ENCODE measurements at places on chromosomes 12 and 14.

DNA sequence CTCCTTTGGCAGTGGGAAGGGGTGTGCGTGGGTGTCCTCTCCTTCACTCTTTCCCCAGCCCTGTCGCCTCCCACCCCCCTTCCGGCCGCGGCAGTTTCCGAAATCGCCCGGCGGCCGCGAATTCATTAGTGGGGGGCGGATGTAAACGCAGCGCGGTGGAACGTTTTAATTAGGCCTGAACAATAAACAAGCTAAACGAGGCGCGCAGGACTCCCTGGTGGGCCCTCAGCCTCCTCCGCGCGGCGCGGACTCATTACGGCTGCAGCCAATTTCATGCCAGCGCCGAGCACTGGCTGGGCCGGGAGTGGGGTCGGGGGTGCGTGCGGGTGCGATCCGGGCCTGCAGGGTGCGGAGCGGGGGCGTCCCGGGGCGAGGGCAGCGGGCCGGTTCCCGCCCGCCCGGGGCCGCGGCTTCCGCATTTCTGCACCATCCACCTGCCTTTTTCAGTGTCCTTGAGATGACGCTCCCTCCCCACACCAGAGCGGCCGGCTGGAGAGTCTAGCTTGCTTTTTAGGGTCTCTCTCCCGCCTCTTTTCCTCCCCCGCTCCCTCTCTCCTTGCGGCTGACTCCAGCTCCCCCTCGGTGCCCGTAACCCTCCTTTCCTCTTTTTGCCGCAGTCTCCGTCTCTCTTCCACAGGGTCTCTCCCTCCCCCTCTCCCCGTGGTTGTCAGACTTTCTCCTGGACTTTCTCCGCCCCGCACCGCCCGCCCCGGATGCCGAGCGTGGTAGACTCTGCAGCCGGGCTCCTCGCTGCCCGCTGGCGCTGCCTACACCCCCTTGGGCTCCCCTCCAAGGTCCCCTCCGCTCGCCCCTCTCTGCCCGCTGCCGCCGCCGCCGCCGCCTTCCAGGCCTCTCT, at the start of gene CISTR:
TSS of gene CISTR (minus strand) at position 644 of the 856 bp plus-strand sequence.
- DNase-seq = no peak

DNA sequence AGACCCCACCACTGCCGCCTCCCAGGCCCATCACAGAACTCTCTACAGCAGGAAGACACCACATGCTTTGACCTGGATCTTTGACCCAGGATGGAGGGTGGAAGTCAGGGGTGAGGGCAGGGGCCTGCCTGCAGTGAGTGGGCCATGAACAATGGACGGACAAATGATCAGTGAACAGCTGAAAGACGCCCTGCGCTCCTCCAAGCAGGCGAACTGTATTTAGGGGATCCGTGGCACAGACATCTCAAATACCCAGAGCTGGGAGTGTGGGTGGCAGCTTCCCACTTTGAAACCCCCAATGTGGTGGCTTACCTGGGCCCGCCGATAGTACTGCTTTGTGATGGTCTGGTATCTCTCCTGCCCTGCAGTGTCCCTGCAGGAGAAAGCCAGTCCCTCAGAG, 8.7 kb upstream of the GPX2 start:
- no peak for DNase-seq

GRCh38 chr12:111792155-111792855, 25.6 kb downstream of the ALDH2 start:
- no peak for DNase-seq

DNA sequence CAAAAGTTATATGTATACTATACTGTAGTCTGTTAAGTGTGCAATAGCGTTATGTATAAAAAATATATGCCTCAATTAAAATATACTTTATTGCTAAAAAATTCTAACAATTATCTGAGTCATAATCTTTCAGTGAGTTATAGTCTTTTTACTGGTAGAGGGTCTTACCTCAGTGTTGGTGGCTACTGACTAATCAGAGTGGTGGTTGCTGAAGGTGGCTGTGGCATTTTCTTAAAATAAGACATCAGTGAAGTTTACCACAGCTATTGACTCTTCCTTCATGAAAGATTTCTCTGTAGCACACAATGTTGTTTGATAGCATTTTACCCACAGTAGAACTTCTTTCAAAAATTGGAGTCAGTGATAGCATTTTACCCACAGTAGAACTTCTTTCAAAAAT, 23.4 kb downstream of the POLR3B start:
- DNase-seq = no peak

DNA sequence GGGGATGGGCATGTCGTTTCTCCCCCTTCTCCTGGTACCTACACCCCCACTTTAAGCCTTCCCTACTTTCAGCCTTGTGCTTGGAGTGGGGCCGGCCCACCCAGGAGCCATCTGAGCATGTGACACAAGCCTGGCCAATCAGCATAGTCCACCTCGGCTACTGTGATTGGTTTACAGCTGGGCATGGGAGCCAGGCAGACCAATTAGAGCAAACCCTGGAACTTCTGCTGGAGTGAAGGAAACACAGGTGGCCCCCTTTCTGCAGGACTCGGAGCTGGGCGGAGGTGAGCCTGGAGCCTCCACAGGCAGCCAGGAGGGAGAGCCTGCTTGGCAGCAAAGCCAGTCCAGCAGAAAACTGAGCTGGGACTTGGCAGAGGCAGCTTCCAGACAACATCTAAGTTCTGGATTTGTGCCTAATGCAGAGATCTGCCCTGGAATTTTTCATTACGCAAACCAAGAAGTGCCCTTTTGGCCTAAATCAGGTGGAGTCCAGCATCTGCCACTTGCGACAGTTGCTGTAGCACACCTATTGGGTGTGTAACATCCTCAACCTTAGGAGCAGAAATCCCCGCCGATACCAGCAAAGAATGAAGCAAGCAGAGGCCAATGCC, 59.5 kb downstream of the SCARB1 start:
- DNase-seq = peak; percentile 62

- no peak for DNase-seq
These were observed 28.9 kb downstream of the DNAH10 start for GRCh38 chr12:123790905-123791467.

DNA sequence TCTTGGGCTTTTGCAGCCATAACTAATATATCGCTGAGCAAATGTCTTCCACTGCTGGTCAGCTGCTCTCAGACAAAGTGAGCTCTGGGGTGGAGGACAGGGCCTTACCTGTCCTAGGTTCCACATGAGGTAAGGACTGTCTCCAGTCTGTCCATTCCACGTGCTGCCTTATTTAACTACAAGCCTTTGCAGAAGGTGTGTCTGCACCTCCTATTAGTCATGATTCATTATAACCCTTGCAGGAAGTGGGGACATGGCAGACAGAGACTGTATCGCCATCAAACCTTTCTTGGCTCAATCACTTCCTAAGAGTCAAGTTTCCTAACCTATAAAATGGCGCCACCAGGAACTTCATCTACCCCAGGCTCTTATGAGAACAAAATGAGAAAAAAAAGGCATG, 46.9 kb downstream of the SLC25A47 start:
- no peak for DNase-seq

- DNase-seq = no peak
These were observed 6.4 kb downstream of the APOLD1 start for GRCh38 chr12:12791756-12792369.

DNA sequence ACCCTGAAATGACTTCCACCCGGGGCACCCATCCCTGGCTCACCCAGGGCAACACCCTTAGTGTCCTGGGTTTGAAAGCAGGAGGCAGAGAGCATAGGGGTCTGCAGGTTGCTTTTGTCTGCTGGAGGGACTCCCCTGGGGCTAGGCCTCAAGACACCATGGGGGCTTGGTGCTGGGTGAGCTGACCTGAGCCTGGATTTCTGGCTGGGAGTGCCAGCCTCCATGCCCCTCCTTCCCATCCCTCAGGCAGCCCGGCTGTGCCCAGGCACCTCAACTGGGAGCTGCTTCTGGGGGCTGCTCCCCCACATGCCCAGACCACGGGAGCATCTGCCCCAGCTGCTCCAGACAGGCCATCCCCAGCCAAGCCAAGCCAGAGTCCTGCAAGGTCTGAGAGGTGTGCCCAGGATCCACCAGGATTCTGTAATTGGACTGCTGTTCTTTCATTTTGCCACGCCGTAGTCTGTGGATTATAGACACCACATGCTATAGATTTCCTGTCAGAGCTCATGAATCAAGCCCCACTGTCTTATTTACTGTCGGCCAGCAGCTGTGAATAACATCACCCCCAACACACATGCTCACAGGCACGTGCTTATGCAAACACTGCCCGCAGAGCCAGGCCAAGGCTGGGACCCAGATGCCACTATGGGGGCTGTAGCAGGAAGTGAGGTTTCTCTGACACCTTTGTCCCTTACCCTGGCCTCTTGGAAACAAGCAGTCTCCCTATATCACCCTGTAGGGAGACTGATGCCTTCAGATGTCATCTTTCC, 29.4 kb upstream of the ESRRB start:
- no peak for DNase-seq

DNA sequence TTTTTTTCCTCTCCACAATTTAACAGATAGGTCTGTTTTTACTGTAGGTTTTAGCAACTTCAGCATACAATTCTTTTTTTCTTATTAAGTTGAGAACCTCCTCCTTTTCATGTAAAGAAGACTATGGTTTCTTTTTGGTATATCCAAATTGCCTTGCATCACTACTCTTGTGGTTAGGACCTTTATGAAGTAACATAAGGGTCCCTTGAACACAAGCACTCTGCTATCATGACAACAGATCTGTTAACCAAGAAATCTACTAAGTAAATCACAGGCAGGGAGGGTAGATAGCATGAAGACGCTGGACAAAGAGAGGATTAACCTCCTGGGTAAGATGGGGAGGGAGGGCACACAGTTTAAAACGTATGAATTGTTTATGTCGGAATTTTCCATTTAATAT, 380.6 kb downstream of the CCDC91 start:
- no peak for DNase-seq

- DNase-seq = no peak
These were observed 765.2 kb downstream of the NOVA1 start for GRCh38 chr14:25832585-25832984.

DNA sequence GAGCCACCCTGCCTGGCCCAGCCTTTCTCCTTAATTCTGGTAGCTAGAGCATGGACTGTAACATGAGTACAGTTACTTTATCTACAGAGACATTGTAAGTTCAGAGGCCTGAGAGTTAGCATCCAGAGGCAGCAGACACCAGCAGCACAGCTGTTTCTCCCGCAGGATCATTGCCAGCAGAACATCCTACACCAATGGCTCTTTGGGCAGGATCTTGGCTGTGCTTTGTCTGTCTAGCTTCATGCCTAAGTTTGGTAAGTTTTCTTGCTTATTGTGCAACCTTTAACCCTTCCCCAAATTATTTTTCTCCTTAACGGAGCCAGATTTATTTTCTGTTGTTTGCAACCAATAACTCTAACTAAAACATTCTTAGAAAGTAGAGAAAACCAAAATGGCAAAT, 21.6 kb downstream of the C12orf71 start:
- no peak for DNase-seq

GRCh38 chr14:63892265-63892664, 39.5 kb downstream of the SYNE2 start:
- DNase-seq = no peak

DNA sequence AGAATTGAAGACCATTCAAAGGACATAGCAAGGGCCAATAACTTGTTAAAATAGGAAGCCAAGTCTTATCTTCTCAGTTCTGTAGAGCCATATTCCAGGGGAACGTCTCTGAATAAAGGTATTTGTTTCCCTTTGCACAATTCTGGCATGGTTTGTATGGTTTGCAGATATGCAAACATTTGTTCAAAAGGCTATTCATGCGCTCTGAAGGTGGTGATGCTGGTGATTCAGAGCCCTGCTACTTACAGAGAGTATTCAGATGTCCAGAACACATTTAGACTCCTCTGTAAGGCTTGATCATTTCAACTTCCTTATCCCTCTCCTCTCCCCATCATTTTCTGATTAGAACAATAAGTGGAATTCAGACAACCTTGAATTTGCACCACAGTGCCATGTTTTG, 35.9 kb downstream of the SLC4A8 start:
- no peak for DNase-seq

DNA sequence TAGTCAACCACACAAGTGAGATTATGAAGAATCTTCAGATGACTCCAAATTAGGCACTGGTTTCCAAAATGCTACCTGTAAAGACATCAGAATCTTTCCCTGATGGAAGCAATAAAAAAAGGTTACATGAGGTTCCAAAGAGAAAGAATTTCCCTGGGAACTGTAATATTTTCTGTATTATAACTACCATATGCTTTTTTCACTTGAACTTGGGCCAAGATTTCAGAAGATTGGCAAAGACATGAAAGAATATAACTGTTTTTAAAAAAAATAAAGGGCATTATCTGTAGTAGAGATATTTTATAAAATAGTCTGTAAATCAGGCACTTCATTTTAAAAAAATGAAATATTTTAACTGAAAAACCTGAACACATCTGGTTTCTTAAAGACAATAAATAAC, 12.9 kb downstream of the HECTD1 start:
- no peak for DNase-seq

DNA sequence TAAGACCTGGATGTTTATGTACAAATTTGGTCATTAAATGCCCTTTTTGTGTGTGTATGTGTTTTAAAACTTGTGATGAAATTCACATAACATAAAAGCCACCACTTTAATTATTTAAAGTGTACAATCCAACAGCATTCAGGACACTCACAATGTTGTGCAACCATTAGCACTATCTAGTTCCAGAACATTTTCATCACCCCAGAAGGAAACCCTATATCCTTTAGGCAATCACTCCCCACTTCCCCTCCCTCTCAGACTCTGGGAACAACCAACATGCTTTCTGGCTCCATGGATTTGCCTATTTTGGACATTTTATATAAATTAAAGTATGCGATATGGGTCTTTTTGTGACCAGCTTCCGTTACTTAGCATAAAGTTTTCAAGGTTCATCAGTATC, 124.6 kb downstream of the TTC7B start:
- DNase-seq = no peak

DNA sequence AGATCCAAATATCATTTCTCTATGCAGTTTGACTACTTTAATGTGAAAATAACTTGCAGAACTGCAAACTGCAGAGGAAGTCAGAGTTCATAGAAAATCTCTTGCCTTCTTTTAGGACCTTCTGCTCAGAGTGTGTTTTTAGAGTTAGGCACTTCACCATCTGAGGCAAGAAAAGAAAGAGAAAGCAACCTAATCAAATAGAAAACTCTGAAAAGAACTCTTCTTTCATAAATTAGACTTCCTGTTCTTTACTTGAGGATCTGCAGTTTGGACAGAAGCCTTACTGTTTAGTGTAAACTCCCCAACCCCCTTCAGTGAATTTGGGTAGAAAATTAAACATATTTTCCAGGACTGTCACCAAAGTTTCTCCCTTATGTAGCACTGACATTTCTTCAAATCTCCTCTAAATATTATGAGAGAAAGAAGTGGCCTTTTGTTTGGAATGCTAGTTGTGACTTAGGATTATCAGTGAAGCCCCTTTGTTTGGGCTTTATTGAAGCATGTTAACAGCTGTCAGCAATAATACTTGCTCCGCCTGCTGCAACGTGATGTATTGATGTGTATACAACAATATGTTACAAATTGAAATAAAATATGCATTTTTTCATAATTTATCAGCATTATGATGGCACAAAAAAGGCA, 99.5 kb downstream of the PDZRN4 start:
- no peak for DNase-seq

DNA sequence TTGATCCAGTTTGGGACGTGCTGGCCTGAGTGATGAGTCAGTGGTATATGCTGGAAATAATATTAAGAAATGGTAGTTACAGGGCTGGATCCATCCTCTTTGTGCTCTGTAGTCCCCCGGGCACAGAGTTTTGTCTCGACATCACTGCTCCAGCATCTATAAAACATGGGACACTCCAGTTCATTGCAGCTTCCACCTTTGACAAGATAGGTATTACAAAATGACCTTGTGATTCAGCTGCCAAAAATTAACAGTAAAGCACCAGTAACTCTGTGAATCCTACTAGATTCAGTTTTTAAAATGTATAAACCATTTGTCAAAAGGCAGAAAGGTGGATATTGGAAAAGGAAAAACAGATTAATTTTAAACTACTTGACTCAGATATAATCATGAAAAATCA, 14.6 kb upstream of the GNG2 start:
- no peak for DNase-seq

- peak; percentile 88 for DNase-seq
These were observed 13.2 kb upstream of the KLRF1 start for GRCh38 chr12:9813821-9814798.

Data from ELF-1 (cell line).